Activated CD4-positive, alpha-beta memory T cell treated with anti-CD3 and anti-CD28 coated beads, Interleukin-2, amount 10 ng/mL, durations not matched to agents 7 days and 5 days (primary cell): ENCODE measurements at places on chromosomes 2 and 18.

- no peak for DNase-seq
Measured at GRCh38 chr18:48668466-48669179, 129.8 kb downstream of the CTIF start.

DNA sequence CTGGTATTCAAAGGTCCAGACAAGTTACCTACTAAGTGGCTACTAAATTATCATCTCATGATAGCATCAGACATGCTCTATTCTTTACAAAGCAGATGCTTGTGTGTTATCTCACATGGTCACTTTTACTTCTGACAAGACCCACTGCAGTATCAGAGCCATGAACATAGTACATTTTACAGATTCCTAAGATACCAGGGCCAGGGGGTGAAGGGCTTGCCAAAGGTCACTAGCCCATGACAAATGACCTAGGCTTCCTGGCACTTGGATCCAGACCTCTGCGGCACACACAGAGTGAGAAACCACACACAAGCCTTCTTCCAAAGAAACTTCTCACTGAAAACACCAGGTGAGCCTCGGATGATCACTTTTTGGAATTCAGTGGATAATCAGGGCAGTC is 446.8 kb downstream of the EIPR1 start:
- DNase-seq: no peak

DNA sequence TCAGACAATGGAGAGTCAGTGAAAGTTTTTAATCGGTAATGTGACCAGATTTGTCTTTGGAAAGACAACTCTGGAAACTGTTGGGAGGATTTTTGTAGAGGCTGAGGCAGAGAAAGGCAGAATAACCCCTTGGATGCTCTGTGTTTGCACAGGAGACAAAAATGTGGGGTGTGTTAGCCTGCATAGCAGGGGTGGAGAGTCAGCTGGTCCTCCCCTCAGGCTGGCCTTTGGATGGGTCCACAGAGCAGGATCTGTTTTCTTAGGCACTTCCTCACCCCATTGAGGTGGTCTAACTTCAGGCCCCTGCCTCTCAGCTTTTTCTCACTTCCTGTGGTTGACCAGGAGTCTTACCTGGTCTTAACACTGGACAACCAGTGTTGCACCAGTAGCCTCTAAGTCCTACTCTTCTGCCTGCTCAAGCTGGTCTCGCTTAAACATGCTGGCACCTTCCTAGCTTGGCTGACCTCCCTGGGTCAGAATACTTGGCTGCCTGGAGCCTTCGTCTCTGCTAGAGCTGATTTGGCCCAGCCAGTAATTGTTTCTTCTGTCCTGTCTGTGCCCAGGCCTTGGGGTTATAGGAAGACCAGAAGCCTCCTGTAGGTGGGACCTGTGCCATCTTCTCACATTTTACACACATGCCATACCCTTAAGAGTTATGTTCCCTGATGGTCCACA is 259.8 kb upstream of the RASGRP3 start:
- DNase-seq: no peak

GRCh38 chr2:23373666-23374065 is 11.3 kb upstream of the KLHL29 start:
- no peak for DNase-seq

GRCh38 chr2:55649211-55649610 is 31.8 kb upstream of the PPP4R3B start:
- no peak for DNase-seq

DNA sequence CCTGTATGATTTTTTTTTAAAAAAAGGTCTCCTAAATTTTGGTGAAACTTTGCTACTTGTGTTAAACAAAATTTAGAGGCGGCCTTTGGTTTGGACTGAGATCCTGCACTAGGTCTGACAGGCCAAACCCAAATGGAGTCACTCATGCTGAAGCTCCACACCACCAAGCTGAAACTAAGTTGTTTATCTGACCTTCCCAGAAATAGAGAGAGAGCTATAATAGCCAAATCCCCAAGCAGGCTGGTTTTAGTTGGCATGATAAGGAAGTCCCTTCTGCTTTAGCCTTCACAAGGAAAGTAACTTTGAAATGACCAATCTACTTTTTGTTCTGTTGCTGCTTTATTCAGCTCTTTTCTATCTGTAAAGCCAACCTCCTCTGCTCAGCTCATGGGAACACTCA is 17.1 kb upstream of the THUMPD2 start:
- DNase-seq: no peak

DNA sequence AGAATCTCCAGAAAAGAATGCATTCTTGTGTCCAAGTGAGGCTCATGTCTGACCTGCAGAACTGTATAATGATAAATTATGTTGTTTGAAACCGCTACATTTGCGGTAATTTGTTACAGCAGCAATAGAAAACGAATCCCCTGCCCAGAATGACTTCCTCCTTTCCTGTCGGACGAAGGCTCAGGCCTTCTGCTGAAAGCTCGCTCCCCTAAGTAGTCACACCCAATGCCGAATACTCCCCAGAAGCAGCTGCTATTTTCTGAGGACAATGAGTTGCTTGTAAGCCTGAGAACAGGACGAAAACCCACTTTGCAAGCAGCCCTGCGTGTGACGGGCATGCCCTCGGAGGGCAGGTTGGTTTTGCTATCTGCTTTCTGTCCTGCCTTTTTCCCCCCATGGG is 27.7 kb upstream of the PTPN4 start:
- DNase-seq: no peak

DNA sequence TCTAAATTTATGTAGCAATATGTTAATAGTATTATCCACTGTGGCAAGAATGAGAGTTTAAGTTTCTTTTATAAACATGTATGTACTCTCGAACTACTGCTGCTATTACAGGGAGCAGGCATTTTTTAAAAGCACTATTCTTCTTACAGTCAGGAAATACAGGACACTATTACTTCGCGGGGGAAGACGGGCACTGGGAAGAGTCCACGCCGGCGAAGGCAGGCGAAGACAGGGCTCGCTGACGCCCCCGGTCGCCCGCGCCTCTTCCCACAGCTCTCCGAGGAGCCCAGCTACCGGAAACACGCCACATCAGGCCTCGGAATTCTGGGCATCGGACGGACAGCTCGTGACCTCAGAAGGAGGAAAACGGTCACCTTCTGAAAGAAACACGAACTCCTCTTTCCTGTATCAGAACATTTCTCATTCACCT is 90.2 kb downstream of the FAM161A start:
- no peak for DNase-seq

GRCh38 chr2:198615972-198616371 is 811.6 kb downstream of the PLCL1 start:
- no peak for DNase-seq

- DNase-seq: no peak
Measured at GRCh38 chr18:2217356-2217755, 353.9 kb downstream of the METTL4 start.
